ENCODE measurements at places on chromosomes 1 and 21. TPM values are rescaled to one million over a fixed set of nuclear protein-coding genes. Genes with fewer than 3 reads are reported as not detected.
A peak's percentile ranks its signal among the peaks of the same experiment; 100 is the strongest.

The WASF2 gene
- total RNA-seq: 34.7 TPM

The ATG4C gene
- 3.6 TPM for total RNA-seq

The RUNX3 gene
- total RNA-seq: not detected

GRCh38 chr1:53483656-53484055 lies 24.5 kb downstream of the DMRTB1 start:
- DNase-seq: no peak

DNA sequence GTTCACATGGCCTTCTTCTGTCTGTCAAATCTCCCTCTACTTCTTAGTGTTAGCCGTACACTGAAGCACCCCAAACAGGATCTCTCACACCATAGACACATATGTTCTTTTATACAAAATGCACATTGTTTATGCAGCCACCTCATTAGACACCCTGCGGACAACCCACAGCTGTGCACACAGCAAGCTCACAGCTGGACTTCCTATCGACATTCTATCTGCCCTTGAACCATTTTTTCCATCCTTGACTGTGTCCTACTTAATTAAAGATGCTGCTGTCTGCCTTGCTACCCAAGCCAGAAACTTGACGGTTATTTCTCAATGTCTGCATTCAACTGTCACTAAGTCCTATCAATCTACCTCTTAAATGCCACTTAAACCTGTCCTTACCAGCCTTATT lies 3.2 kb upstream of the ZBTB21 start:
- no peak for DNase-seq

DNA sequence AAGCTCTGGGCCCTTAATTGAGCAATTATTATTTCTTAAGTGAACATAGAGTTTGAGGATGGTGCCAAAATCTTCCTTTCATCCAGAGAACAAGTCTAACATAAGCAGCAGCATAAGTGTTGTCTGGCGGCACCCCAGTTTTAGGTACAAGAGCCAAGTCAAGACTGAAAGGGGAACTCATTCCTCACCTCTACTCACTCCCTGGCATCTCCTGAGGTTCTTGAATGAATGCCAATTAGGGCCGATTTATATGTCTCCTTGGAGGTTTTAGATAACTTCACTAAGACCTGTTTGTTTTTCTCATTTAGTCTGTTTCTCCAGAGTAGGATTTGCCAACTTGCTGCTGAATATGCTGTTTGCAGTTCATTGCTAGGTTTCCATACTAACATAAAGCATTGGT lies 42.6 kb upstream of the ADGRL2 start:
- no peak for DNase-seq

The HAPLN2 gene
- total RNA-seq: not detected

The PHLDA3 gene
- 8.9 TPM for total RNA-seq

- DNase-seq: no peak
These were observed 396.7 kb downstream of the PTPRU start for GRCh38 chr1:29632806-29633615.

DNA sequence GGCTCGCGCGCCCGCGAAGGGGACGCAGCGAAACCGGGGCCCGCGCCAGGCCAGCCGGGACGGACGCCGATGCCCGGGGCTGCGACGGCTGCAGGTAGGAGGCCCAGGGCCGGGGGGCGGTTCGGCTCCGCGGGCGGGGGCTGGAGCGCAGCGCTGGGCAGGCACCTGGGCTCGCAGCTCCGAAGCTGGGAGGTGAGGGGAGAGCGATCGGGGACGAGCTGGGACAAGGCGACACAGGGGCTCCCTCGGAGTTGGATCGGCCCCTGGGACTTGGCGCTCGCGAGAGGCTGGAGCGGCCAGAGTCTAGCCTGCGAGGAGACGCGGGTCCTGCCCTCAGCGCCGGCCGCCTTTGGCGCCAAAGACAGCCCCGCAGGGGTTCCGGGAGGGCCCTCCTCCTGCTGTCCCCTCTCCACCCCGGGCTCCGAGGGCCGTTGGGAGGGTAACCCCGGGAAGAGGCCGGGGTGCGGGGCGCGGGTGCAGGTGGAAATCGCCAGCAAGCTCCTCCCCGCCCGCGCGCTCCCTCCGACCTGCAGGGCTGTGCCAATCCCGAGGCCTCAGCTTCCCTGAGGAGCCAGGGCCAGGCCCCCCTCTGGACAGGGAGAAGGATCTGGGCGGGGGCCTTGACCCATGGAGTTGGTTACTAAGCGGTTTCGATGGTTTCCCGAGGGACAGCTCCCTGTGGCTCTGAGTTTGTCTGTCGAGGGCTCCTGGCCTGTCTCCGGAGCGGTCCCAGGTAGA lies 401 bp downstream of the TP73 start:
- DNase-seq: no peak

- no peak for DNase-seq
These were observed 5.0 kb upstream of the ZC3H12A start for GRCh38 chr1:37469386-37469785.

DNA sequence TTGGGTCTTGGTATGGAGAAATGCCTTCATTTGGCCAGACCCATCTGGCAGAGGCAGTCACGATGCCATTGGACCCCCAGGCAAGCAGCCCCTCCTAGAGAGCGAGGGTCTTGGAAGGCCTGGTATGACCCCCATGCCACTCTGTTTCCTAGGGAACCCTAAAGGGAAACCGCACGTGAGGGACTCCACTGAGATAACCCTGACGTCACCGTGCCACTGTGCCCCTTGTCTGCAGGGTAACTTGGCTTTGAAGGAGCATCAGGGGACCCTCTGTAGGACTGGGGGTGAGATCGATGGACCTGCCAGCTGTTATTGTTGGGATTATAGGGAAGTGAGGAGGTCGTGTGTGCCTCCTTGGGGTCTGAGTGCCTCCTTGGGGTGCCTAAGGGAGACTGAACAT lies 34.5 kb downstream of the ABCG1 start:
- DNase-seq: no peak

The CYP4A11 gene
- not detected for total RNA-seq

The GBP5 gene
- total RNA-seq: under 0.01 TPM

DNA sequence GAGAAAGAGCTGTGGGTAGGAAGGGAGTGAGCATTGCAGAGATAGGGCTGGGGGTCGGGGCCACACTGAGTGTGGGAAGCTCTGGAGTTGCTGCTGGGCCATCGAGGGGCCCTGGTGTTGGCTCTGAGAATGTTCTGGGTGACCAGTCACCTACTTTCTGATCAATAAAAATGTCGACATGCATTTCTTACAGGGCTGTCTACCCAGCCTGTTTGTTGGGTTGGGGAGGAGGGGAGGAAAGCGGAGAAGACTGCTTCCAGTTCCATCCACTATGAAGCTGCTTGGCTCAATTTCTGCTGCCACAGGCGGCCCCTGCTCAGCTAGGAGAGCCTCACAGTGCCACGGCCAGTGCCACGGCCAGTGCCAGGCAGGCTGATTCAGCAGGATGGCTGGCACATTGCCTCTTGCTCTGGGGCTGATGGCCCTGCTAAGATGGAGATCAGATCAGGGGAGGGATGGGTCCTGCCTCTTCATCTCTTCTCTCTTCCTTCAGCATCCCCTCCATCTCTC lies 3.0 kb upstream of the PADI3 start:
- no peak for DNase-seq

DNA sequence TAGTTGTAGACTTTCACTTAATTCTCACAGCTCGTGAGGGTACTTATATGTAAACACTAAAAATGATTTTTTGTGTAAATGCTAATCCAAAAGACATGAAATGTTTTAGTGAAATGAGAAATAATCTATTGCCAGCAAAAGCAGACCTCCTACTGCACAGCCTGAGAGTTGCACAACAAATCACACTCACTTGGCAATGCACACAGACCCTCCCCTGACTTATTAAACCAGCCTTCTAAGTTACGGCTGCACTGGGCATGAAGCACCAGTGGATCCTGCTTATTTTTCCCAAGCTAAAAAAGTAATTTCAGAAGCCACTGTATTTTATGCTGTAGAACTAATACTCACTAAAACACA lies 10.3 kb downstream of the ERRFI1 start:
- no peak for DNase-seq

GRCh38 chr1:8506995-8507615 lies 189.2 kb downstream of the SLC45A1 start:
- DNase-seq: no peak

GRCh38 chr1:6800745-6801144 lies 15.5 kb downstream of the CAMTA1 start:
- DNase-seq: peak; percentile 61

GRCh38 chr1:231702804-231703203 lies 76.2 kb downstream of the DISC1 start:
- DNase-seq: no peak

The GJB3 gene
- not detected for total RNA-seq

GRCh38 chr1:95409276-95409675 lies 175.3 kb downstream of the RWDD3 start:
- no peak for DNase-seq

DNA sequence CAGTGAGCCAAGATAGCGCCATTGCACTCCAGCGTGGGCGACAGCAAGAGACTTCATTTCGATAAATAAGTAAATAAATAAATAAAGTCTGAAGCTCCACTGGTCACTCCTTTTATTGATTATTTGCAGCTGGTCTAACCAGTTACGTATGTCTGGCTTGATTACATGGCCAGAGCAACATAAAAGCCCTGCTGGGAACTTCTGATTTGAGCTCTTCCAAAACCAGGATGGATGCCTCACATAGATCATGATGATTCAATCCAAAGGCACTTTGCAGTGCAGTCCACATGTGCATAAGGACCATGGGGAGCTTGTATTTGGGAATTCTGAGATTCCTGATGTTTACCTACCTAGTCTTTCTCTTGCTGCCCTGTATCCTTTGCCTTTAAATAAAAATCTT lies 24.0 kb downstream of the NSUN4 start:
- DNase-seq: no peak

DNA sequence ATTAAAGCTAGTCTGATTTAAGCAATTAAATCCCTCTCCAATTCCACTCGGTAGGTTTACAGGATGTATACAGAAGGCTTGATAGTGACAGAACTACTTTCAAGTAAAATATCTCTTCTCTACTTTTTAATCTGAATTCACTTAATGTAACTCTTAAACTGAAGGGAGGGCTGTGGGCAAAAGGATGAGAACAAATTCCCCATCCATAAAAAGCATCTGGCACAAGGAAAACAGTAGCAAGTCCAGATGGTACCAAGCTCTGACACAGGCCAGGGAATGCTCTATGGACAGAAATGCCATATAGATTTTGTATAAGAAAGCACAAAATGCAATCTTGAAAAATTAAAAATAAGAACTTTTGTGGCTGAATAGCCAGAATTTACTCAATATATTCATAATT lies 53.1 kb upstream of the USH2A start:
- DNase-seq: no peak

Data from lung microvascular endothelial cell (primary cell).